ENCODE measurements at places on chromosomes 16 and 17.

- no peak for DNase-seq
These were observed 14.5 kb upstream of the RANGRF start for GRCh38 chr17:8273884-8274444.

DNA sequence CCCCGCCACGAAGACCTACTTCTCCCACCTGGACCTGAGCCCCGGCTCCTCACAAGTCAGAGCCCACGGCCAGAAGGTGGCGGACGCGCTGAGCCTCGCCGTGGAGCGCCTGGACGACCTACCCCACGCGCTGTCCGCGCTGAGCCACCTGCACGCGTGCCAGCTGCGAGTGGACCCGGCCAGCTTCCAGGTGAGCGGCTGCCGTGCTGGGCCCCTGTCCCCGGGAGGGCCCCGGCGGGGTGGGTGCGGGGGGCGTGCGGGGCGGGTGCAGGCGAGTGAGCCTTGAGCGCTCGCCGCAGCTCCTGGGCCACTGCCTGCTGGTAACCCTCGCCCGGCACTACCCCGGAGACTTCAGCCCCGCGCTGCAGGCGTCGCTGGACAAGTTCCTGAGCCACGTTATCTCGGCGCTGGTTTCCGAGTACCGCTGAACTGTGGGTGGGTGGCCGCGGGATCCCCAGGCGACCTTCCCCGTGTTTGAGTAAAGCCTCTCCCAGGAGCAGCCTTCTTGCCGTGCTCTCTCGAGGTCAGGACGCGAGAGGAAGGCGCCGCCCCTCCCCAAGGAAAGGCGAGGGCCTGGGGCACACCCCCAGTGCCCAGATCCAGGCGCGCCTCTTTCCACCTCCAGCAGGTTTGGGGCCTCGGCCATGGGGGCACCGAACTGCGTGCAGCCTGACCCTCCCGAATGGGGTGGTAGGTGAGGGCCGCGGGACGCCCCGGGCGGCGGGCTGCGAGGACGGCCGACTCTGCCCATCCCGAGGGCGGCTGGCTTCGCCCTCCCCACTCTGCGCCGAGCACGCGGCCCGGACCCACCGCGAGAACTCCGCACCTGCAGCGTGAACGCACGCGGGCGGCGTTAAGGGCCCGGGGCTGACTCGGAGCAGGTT lies 664 bp downstream of the HBQ1 start:
- DNase-seq: peak; percentile 89

- no peak for DNase-seq
These were observed 47.3 kb downstream of the TTC19 start for GRCh38 chr17:16046966-16047365.

DNA sequence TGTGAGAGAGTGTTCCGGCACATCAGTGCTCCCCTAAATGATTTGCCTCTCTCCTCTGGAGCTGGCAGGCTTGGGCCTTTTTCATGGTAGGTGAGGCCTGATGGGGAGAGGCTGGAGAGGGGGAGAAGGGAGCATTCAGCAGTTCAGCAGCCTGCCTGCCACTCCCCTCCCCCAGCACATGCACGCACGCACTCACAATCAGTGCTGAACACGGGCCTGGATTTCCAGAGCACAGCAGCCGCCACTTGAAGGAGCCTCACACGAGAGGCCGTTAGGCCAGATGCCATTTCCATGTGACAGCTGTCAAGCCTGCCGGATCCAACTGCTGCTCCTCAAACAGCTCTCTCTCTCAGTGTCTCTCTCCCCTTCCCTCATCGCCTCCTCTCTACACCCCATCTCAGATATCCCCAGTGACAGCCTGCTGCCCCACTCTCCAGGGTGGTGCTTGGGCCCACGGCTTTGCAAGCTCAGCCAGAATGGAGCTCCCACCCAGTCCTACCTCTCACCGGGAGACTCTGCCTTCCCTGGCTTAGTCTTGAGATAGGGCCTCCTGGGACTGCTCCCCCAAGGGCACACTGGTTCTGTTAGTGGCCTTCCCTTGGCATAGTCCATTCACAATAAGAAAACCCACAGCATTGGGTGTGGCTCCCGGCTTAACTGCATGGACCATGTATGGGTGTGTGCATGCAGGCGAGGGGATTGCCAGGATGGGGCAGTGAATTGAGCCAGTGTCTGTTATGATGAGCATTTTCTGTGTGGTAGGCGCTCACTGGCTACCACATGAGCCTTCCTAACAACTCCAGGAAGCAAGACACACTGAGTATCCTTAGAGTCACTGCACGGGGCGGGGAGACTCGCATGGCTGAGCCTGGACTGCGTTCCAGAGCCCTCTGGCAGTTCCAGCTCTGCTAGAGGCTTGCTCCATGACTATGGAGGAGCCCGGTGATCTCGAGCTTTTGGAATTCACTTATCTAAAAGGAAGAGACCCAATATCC lies 226.2 kb downstream of the CCDC182 start:
- peak; percentile 94 for DNase-seq

- DNase-seq: no peak
These were observed 29.7 kb upstream of the NUDT7 start for GRCh38 chr16:77692612-77693011.

- DNase-seq: no peak
These were observed 857 bp downstream of the GOT2 start for GRCh38 chr16:58733248-58733670.

GRCh38 chr16:2486645-2487516 lies 12.0 kb downstream of the TBC1D24 start:
- DNase-seq: no peak

- DNase-seq: peak; percentile 90
These were observed 17.6 kb downstream of the DUS2 start for GRCh38 chr16:68040506-68041288.

DNA sequence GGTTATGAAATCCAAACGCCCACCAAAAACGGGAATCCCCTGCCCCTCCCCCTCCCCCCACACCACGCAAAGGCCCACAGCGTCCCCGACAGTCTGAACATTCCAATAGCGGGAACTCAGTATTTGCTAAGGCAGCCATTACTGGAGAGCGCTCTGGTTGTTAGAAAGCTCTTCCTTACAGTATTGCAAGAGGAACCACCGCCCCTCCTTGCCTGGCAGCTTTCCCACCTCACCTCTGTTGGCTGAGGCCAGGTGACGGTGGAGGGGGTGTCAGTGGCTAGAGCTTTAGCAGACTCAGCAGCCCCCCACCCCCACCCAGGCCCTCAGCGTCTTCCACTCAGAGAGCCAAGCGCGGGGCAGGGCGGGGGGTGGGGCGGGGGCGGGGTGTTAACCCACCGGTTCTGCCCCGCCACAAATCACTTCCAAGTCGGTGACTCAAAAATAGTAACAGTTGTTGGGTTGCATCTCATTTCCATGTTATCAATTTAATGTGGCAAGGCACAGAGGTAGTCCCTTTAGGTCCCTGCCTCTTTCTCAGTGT lies 2.2 kb upstream of the PLEKHH3 start:
- DNase-seq: peak; percentile 79

GRCh38 chr16:53561101-53561888 lies 58.3 kb upstream of the AKTIP start:
- DNase-seq: peak; percentile 84

DNA sequence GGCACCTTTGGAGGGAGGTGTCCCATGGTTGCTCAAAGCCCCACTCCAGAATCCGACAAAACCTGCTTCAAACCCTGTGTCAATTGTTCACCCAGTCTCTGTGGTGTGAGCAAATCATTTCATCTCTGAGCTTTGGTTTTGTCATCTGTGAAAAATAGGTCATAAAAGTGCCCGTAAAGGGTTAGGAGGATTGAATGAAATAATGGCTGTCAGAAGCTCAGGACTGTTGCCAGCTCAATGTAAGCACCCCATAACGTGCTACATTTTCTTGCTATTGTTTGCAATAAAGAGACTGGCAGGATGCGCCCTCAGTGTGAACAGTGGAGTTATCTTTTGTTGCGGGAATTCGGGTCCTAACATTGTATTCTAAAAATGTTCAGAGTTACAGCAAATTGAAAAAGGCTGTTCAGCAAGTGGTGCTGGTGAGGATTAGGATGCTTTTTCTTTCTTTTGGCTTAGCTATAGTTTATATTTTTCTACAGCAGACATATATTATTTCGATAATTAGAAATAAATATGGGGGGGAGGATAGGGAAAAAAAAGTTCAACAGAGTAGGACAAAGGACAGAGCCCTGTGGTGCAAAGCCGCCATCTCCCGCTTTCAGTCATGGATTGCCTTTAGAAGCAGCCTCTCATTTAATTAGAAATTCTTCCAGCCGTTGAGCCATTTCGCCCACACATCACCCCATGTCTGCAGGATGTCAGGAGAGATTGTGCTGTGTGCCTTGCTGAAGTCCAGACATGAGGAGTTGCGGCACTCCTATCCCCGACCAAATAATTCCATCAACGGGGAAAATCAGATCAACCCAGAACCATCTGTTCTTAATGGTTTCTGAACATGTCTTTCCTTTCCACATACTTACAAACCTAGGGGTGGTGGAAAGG lies 20.9 kb upstream of the PYY start:
- DNase-seq: no peak

DNA sequence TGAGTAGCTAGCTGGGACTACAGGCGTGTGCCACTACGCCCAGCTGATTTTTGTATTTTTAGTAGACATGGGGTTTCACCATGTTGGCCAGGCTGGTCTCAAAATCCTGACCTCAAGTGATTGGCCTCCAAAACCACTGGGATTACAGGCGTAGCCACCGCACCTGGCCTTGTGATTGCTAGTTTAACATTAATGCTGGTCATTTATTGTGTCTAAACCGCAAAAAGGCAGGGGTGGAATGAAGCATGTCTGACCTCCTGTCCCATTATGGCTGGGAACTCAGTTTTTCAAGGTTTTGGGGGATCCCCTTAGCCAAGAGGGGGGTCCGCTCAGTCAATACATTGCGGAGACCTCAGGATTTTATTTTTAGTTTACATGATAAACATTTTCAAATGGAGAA lies 10.7 kb upstream of the CNGB1 start:
- no peak for DNase-seq

GRCh38 chr16:57130950-57131321 lies 38.6 kb downstream of the CPNE2 start:
- DNase-seq: no peak

DNA sequence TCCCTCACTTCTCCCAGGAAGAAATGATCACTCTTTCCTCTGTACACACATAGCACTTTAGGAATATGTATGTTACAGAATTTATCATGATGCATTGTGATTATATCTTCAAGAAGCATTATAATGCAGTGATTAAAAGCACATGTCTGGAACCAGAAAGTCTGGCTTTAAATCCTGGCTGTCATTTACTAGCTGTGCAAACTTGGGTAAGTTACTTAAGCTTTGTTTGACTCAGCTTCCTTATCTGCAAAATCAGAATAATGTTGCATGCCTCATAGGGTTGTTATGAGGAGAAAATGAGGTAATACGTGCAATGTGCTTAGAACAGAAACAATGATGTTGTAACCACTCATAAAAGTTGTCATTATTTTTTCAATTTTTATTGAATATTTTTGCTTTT lies 156.3 kb upstream of the ZKSCAN2 start:
- no peak for DNase-seq

GRCh38 chr16:84751241-84751640 lies 51.4 kb downstream of the USP10 start:
- DNase-seq: no peak

DNA sequence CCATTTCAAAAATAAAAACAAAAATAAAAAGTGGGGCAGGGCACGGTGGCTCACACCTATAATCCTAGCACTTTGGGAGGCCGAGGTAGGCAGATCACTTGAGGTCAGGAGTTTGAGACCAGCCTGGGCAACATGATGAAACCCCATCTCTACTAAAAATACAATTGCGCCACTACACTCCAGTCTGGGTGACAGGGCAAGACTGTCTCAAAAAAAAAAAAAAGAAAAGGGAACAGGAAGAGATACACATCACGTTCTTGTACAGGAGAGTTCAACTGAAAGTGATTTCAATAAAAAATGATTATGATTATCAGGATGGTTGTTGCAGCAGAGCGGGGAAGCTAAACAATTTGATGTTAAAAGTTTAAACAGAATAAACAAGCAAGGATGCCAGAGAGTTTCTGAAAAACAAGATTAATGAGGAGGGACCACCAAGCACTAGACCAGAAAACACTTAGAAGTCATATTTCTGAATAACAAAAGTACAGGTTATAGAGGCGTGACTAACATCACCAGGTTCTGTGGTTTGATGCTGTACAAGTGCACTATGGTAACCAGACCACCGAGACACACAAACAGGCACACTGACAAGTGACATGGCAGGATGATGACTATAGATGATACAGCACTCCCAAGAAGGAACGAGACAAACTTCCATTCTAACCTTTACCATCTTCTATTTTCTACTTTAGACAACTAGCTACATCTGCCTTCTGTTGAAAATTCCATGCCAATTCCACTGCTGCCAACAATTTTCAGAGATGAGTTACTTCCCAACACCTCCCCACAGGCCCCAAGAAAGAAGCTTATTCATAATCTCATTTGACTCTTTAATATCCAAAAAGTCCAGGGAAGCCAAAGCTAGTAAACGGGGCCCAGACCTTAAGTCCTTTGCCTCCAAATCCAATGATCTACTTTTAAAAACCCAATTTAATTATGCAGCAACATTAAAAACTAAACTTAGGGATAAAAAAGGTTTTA lies 11.8 kb downstream of the DNAJA2 start:
- no peak for DNase-seq

DNA sequence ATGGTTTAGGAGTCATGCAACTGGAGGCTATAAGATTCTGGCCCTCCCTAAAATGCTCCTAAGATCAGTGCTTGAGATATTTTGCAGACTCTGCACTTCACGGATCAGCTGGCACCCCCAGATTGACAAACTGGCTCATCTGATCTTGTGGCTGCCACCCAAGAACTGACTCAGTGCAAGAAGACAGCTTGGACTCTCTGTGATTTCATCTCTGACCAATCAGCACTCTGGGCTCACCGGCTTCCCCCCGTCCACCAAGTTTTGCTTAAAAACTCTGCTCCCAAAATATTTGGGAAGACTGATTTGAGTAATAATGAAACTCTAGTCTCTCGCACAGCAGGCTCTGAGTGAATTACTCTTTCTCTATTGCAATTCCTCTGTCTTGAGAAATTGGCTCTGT lies 26.3 kb upstream of the CCL2 start:
- no peak for DNase-seq

DNA sequence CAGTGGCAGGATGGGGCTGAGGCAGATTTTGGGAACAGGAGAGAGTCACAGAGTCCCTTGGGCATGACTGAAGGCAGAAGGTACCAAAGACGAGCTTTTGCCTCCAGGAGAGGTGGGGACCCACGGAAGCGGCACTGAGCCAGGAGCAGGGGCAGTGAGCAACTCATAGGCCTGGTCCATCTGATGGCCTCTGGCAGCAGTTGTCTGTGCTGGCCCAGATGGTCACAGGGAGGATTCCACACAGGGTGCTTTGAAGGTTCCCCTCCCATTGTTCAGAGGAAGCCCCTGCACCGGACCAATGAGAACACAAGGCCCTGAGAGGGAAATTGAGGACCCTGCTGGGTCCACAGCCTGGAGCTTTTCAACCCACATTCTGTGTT lies 360.3 kb upstream of the TNRC6C start:
- DNase-seq: no peak
